ENCODE measurements at places on chromosomes 11 and 22. TPM values are rescaled to one million over a fixed set of nuclear protein-coding genes. Genes with fewer than 3 reads are reported as not detected.

Gene DKK3
- 237 TPM for total RNA-seq

- peak; percentile 63 for DNase-seq
Measured at GRCh38 chr11:78228467-78228866, 39.7 kb downstream of the USP35 start.

Gene RIMBP3B
- not detected for total RNA-seq

Gene HOATZ
- not detected for total RNA-seq

DNA sequence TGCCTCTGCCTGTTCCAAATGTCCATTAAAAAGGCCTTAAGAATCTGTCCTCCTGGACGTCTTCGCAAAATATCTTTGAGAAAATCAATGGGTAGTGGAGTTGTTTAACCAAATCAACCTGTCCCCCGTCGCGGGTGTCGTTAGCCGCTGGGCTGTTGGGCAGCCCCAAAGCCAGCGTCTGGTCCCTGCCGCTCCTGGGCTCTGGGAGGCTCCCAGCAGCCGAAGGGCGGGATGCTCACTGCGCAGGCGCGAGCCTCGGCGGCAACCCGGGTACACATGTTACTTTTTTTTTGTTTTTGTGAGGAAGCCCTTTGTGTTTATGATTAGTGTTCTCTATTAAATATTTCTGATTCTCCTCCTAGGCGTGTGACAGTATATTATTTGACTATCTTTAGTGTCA lies 12.6 kb downstream of the MMP10 start:
- DNase-seq = no peak

Gene GAS2
- total RNA-seq = 9.3 TPM

Gene GNAZ
- total RNA-seq = 20.1 TPM

Gene CLCF1
- 6.3 TPM for total RNA-seq

Gene TYMP
- 63.2 TPM for total RNA-seq

Gene TREH
- not detected for total RNA-seq

Gene KCNJ4
- total RNA-seq = 0.63 TPM

Gene CDC42EP2
- total RNA-seq = 10.4 TPM

DNA sequence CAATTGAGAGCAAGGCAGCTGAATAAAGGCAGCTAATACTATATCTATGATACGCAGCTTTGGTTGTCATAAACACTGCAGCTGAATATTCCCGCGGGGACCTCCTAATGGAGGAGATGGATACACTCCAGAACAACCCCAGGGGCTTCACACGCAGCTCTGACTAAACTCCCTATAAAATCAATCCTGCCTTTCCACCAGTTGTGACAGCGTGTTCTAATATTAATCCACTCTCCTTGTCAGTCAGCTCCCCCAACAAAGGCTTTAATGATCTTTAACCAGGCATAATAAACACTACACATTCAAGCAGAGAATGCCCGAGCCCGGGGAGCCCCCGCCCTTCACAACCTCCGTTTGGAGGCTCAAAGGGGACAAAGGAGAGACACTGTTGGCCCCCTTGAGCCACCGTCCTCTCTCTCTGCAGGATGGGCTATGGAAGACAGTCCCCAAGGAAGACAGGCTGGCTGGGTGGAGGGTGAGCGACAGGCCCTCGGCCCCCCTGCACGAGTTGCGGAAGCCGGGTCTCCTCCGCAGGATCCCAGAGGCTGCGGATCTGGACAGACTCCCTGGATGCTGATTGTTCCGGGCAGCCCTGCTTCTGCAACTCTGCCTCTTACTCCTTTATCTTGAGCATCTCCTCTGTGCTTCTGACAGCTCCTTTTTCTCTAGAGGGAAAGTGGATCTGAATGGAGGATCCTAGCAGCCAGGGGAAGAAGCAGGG lies 565.2 kb downstream of the BUD13 start:
- no peak for DNase-seq

DNA sequence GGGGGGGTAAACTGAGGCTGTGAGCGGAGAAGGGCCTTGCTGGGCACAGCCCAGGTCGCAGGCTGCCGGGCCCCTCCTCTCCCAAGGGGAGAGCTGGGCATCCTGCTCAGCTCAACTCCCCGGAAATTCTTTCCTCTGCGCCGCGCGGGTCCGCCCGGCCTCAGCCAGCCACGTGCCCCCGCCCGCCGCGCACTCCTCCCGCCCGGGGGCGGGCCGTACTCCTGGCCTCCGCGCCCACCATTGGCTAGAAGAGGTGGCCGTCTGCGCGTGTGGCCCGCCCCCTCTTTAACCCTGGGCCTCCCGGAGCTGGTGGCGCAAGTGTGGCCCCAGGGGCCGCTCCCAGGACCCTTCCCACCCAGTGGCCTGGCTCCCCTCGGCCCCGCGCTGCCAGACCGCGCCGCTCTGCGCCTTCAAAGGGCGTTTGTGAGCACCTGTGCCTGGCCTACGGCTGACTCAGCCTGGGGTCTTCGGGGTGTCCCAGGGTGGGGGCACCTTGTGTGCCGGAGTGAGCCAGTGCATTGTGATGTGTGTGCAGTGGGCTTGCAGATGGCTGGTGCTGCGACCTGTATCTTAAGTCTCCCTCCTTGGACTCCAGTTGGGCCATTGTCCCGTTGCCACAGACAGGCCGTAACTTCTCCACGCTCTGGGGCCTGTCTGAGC lies 2.0 kb downstream of the MRGPRF start:
- DNase-seq = peak; percentile 72

GRCh38 chr11:130203766-130204702 lies 44.5 kb downstream of the ST14 start:
- DNase-seq = no peak

GRCh38 chr11:924406-925157 lies 1.1 kb upstream of the AP2A2 start:
- DNase-seq = no peak

Gene NTM
- total RNA-seq = 3.7 TPM

DNA sequence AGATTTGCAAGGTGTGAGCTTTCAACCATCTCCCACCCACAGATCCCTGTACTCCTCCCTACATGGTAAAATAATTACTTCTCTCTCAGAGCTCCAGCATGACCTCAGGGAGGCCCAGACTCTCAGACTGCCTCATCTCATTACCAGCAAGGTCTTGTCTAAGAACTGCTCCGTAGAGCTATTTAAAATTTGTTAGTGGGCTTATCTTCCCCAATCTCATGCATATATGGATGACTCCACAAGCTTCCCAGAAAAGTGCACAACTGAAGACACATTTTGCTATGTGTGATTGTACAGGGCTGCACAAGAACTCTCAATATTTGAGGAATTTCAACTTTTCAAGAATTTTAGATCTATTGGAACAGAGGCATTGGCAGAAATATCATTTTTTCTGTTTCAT lies 230.3 kb downstream of the CSNK2A3 start:
- DNase-seq = no peak

- DNase-seq = peak; percentile 49
Measured at GRCh38 chr11:111774955-111775710, 8.9 kb upstream of the PPP2R1B start.

Gene SCN4B
- total RNA-seq = 4.1 TPM

GRCh38 chr11:73028611-73029010 lies 113.5 kb downstream of the FCHSD2 start:
- DNase-seq = peak; percentile 30

Gene CHRDL2
- not detected for total RNA-seq

DNA sequence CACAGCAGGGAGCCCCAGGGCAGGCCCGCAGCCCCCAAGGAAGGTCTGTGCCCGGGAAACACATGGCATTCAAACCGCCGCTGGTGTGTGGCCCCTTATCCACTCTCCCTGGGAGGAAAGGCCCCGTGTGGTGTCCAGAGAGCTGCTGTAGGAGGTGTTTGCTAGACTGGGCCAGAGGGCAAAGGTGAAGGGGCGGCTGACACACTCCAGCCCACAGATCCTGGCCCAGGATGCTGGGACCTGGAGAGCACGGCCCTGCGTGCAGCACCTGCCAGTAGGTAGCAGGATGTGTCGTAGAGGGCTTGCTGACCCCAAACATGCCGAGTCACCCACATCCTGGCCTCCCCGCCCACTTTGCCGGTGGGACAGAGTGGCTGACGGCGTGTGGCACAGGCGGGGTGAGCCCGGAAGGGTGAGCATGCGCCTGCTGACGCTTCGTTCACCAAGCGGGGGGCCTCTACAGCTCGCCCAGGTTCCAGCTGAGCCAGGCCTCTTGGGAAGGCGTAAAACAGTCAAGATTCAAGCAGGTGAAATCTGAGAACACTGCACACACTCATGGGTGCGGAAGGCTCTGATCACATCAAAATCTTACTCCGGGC lies 11.0 kb downstream of the OSBPL5 start:
- no peak for DNase-seq

Gene EIF3F
- total RNA-seq = 144 TPM

Gene TMPRSS13
- 0.60 TPM for total RNA-seq

GRCh38 chr11:77806993-77807392 lies 13.5 kb downstream of the RSF1 start:
- no peak for DNase-seq

DNA sequence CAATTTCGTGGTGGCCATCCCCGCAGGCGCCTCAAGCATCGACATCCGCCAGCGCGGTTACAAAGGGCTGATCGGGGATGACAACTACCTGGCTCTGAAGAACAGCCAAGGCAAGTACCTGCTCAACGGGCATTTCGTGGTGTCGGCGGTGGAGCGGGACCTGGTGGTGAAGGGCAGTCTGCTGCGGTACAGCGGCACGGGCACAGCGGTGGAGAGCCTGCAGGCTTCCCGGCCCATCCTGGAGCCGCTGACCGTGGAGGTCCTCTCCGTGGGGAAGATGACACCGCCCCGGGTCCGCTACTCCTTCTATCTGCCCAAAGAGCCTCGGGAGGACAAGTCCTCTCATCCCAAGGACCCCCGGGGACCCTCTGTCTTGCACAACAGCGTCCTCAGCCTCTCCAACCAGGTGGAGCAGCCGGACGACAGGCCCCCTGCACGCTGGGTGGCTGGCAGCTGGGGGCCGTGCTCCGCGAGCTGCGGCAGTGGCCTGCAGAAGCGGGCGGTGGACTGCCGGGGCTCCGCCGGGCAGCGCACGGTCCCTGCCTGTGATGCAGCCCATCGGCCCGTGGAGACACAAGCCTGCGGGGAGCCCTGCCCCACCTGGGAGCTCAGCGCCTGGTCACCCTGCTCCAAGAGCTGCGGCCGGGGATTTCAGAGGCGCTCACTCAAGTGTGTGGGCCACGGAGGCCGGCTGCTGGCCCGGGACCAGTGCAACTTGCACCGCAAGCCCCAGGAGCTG lies 24.8 kb downstream of the ADAMTS15 start:
- DNase-seq = no peak

Gene SLC43A3
- 42.2 TPM for total RNA-seq
